ENCODE measurements at places on chromosomes 4 and X.

DNA sequence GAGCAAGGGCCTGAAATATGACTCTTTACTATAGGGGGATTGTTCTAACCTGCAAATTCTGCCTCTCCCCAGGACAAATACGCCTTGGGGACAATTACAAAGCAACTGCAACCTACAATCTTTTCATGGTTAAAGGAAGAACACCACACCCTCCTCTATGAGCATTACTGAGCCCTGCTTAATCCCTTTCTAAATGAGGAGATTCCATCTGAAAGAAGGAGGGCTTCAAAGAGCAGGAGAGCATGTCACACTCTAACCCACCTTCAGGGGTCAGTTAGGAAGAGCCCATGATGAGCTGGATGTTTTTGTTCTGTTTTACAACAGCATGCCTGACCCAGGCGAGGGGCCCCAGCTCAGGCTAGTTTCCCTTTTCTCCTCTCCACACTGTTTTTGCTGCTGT is 134.0 kb upstream of the ANXA3 start:
- DNase-seq, result no peak

DNA sequence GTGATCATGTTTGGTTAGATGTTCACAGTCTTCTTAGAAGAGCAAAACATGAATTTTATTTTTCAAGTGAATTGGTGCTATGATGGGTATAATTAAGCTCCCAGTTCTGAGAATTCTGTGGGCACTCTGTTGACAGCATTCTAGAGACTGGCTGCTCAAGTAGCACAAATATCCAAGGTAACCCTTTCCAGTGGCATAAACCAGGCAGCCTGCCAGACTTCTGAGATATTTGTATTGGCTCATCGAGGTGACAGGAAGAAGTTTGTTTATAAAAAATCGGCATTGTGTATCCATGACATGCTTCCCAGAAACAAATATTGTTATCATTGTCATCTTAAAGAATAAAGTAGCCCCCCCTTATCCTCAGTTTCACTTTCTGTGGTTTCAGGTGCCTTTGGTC is 28.3 kb downstream of the LANCL3 start:
- no peak for DNase-seq

GRCh38 chr4:19375931-19376330 is 875.8 kb upstream of the SLIT2 start:
- no peak for DNase-seq

GRCh38 chrX:103398421-103398864 is 22.1 kb downstream of the BEX3 start:
- DNase-seq, result no peak

- no peak for DNase-seq
Measured at GRCh38 chr4:9944431-9945425, 76.6 kb downstream of the SLC2A9 start.

DNA sequence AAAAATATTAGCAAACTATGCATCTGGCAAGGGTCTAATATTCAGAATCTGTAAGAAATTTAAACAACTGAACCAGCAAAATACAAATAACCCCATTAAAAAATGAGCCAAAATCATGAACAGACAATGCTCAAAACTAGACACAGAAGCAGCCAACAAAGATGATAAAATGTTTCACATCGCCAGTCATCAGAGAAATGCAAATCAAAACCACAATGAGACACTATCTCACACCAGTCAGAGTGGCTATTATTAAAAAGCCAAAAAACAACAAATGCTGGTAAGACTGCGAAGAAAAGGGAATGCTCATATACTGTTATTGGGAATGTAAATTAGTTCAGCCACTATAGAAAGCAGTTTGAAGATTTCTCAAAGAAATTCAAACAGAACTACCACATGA is 201.3 kb upstream of the CPEB2 start:
- DNase-seq, result no peak

GRCh38 chr4:182023469-182023868 is 219.7 kb upstream of the TENM3 start:
- DNase-seq, result no peak

DNA sequence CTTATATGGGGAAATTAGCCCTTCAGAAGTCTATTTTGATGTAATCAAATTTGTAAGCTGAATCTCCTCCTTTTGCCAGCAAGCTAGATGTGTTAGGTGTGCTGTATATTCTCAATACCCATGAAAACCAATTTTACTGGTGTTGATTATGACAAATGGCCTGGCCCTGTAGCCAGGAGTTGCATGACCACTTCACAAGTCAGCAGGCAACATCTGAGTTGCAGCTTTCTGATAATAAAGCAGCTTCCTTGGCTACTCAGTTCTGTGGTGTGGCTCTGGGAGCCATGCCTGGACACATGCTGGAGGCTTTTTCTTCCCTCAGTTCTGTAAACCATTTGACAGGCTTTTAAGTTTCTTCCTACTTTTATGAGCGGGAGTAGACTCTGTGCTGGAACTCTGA is 154.1 kb upstream of the CXCL13 start:
- no peak for DNase-seq

DNA sequence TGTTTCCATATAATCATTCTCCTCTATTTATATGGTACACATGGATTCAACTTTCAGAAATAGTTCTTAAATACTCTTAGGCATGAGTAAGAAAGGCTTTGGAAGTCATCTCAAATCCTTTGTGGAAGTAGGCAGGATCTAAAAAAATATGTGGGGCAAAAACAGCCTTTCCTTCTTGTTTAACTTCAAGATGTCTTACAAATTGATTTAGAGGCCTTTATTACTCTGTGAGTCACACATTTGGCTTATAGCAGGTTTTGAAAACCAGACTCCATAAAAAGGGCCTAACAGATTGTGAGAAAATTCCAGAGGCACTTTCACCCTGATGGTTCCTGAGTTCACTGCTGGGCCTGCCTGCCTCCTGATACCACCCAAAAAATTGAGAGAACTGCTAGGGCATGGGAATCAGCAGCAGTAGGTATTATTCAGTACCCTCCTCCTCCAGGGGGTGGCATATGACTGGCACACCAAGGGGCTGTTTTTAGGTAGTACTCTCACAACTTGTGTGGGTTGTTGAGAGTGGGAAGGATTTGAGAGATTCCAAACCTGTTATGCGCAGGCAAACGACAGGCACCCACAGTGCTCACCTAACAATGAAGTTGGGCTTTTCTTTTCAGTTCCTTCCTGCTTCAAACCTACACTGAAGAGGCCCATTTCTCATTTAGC is 162.7 kb upstream of the MBNL3 start:
- DNase-seq, result no peak

GRCh38 chr4:26141051-26141721 is 179.6 kb upstream of the RBPJ start:
- no peak for DNase-seq

DNA sequence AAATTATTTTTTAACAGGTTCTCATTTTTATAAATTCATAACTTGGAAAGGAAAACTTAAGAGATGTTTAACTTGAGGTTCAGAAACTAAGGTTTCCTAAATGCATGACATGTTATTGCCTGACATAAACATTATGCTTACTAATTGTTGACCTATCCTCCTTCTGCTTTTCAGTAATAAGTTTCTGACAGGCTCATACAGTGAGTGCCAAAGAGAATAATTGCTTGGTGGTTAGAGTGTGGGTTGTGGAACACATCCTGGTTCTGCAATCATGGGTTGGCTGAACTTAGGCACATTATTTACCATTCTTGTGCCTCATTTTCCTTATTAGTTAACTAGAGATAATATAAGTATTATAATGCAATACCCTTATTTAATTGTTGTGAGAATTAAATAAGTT is 56.5 kb downstream of the BMPR1B start:
- DNase-seq, result no peak

DNA sequence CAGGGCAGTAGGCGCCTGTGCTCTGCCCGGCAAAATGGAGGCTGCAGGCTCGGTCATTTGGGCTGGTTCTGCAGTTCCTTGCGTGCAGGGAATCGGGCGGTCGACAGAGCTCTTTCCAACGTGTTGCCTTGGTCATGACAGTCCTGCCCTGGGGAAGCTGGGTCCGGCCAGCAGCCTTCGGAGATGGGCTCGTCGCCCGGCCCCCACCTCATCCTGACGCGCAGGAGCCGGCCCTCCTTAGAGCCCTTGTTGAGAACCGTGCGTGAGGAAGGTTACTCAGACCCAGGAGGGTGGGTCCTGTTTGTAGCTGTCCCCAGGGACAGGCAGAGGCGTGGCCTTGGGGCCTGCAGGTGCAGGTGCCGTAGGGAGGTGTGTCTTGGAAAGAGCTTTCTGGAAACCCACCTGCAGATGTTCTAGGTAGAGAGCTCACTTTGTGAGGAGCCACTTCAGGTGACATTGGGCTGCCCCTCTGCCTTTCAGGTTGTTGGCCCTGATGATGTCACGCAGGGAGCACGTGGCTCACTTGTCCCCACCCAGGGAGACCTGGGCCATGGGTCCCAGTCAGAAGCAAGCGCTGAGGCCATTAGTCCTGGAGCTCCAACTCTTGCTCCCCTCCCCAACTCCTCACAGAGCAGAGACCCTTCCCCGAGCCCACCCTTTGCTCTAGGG is 15.2 kb upstream of the HGFAC start:
- no peak for DNase-seq

DNA sequence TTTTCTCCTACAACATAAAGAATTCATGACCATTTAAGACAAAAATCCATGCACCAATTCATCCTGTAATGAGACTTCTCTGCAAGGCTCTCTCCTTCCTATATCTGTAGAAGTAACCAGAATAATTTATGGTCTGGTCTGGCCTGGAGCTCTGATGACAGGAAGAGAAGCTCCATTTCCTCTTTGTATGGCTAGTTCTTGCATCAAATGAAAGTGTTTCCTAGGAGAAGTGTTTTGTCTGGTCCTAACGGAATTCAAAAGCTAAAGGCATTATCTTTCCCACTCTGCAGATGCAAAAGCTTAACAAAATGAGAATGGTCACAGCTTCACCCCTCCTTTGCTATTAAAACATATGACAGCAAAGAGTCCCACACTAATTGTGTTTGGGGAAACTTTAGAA is 55.1 kb downstream of the SPATA18 start:
- DNase-seq, result no peak

GRCh38 chr4:81405900-81406401 is 65.8 kb downstream of the RASGEF1B start:
- DNase-seq, result no peak

GRCh38 chr4:110735686-110736085 is 112.8 kb upstream of the PITX2 start:
- DNase-seq, result no peak

- no peak for DNase-seq
Measured at GRCh38 chr4:18209448-18209847, 187.9 kb upstream of the LCORL start.

GRCh38 chr4:172393220-172393619 is 580.0 kb downstream of the GALNTL6 start:
- DNase-seq, result no peak

GRCh38 chrX:14927401-14927800 is 54.2 kb downstream of the MOSPD2 start:
- no peak for DNase-seq

All from activated CD4-positive, CD25-positive, alpha-beta regulatory T cell treated with anti-CD3 and anti-CD28 coated beads, Interleukin-2, amount 50 U/mL, for 72 hours (primary cell).